T-helper 1 cell (primary cell): ENCODE measurements at places on chromosomes 3 and 15.

DNA sequence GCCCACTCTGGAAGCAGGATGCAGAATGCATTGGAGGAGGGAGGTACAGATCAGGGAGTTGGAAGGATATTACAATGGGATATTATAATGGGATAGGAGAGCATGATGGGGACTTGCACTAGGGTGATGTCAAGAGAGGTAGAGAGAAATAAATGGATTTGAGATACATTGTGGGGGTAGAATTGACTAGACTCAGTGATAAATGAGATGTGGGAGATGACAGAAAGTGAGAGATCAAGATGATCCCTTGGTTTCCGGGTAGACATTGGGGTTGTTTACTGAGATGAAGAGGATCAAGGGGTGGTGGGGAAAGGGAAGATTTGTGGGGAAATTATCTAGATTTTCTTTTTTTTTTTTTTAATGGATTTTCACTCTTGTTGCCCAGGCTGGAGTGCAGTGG is 42.7 kb downstream of the BFSP2 start:
- DNase-seq, result peak; percentile 52

- no peak for DNase-seq
Observed at GRCh38 chr3:160948273-160948672, 156.9 kb downstream of the B3GALNT1 start.

DNA sequence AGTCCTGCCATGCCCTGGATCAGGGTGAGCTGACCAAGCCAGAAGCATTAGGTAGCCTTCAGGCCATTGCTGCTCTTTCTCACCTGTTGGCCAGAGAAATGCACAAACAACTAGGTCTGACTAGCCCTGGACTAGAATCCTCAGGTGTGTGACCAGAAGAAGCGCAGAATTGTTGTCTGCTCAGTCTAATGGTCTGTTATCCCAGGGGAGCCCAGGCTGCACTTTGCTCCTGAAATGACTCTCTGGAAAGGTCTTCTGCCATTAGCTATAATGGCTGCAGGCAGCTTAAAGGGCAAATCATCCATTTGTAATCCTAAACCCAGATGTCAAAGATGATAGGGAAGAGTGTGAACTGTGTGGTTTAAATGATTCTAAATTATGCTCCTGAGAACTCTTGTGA is 246.1 kb downstream of the NFKBIZ start:
- DNase-seq, result no peak

DNA sequence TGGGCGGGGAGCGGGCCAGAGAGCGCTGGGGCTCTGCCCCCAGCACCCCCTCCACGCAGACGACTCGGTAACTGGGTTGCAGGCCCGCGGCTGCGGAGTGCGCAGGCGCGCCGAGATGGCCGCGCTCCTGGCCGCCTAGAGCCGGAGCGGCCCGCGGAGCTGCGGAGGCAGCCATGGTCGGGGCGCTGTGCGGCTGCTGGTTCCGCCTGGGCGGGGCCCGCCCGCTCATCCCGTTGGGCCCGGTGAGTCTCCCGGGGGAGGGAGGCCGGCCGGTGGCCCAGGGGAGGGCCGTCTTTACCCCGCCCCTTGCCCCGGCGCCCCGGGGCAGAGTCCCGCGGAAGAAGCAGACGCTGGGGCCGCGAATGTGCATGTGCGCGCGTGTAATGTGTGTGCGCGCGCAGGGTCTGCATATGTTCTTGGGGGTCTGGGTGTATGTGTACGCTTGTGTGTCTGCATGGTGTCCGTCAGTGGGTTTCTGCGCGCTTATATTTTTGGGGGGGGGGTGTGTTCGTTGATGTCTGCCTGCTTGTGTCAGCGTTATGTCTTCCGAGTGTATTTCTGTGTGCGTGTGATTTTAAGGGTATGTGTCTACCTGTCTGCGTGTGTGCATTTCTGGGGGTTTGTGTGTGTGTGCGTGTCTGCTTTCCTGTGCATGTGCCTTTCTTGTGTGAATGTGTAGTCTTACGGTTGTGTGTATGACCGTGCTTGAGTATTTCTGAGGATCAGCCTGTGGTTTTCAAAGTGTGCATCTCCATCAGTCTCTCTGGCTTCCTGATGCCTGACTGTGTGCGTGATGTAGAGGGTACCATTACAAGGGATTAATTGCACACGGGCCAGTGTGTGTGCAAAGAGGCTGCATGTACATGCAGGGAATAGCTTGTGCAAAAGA is at the start of gene ABHD14A:
ABHD14A (plus strand) TSS at position 102 of the 889 bp plus-strand sequence; CDS start at position 174, 72 bp downstream.
- peak; percentile 62 for DNase-seq

- DNase-seq, result no peak
Observed at GRCh38 chr3:14245248-14245639, 66.6 kb downstream of the LSM3 start.

GRCh38 chr3:17110660-17111396 is 226.1 kb downstream of the PLCL2 start:
- DNase-seq, result no peak

GRCh38 chr3:124879337-124879680 is 7.9 kb downstream of the ITGB5 start:
- DNase-seq, result no peak
